Activated naive CD4-positive, alpha-beta T cell (primary cell): ENCODE measurements at places on chromosomes 5 and 9.

GRCh38 chr9:70753311-70753710 lies 338.9 kb upstream of the KLF9 start:
- DNase-seq = no peak

DNA sequence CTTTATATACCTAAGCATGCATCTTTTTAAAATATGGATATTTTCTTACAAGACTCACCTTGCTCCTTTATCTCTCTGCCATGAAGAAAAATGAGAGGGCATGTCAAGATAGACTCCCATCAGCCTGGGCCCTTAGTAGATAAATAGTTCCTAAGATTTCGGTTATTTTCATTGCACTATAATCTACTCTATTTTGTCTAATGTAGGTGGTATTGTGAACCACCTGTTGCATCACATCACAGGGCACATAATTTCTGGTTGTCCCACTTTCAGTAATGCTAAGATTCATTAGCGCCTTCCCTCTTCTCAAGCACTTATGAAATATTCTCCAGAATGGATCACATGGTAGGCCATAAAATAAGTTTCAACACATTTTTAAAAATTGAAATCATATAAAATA lies 202.5 kb upstream of the ADRA1B start:
- no peak for DNase-seq

DNA sequence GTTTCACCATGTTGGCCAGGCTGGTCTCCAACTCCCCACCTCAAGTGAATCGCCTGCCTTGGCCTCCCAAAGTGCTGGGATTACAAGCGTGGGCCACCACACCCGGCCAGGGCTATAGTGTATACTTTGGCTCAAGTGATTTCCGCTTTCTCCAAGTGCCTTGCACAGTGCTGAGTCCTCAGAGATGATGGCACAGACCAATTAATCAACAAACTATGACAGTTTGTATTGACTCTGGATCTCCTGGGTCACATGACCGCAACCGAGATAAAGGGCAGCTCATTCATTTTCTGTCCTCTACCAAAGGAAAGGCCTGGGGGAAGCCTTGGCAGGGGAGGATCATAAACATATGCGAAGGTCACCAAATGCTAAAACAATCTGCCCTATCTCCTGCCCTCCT lies 11.4 kb upstream of the LARP1 start:
- DNase-seq = no peak

DNA sequence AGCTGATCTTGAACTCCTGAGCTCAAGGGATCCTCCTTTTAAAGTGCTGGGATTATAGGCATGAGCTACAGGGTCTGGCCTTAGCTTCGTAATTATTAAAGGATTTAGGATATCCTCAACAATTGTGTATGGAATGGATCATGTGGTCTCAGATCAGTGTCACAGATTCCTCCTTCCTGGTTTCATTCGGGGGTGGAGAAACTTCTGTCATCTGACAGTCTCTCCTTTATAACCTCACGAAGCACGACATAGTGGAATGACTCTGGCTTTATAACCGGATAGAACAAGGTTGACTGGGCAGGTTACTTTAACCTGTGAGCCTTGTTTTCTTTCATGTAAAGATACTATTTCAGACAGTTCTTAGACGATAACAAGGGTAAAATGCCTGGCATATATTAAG lies 4.4 kb upstream of the GNG10 start:
- no peak for DNase-seq

- no peak for DNase-seq
Measured at GRCh38 chr9:110938242-110938641, 100.0 kb downstream of the LPAR1 start.

GRCh38 chr9:104984121-104984520 lies 56.2 kb upstream of the ABCA1 start:
- DNase-seq = no peak

DNA sequence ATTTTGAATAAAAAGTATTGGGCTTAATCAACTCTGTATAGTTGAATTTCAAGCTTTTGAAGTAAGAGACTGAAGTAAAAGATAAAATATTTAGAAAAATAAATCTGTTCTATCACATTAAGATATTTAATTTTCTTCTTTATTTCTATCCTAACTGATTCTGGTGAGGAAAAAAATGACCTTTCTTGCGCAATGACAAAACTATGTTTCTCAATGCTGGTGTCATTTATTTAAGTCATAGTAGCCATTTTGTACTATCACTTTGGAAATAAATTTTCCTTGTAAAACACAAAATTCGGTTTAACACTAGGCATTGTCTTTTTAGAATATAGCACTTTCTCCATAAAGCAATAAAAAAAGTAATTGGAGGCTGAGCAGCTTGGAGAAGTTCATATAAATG lies 728.0 kb downstream of the CDH9 start:
- DNase-seq = no peak
